Stimulated activated CD4-positive, alpha-beta T cell treated with anti-CD3 and anti-CD28 coated beads, TNF-alpha, amount 100 ng/mL, for 24 hours (primary cell): ENCODE measurements at places on chromosomes 1 and 21.

DNA sequence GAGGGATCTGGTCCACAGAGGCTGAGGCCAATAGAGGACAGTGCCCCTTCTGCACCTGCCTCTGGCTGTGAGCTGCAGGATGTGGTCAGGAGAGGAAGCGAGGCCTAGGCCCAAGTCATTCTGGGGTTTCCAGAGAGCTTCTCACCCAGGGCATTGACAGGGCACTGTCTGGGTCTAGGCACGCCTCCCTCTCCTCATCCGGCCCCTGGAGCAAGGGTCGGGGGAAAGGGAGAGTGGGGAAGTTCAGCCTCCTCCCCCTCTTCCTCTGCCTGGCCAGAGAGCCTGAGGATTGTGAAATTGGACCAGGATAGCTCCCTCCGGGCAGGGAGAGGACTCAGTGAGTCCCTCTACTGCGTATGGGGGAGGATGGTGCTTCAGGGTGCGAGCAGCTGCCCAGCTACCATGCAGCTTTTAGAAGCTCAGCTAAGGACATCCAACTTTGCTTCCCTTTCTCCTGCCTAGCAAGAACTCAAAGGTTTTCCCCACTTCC, 6.3 kb upstream of the INAVA start:
- DNase-seq: peak; percentile 21

GRCh38 chr1:193418745-193419058, 232.3 kb upstream of the B3GALT2 start:
- no peak for DNase-seq

DNA sequence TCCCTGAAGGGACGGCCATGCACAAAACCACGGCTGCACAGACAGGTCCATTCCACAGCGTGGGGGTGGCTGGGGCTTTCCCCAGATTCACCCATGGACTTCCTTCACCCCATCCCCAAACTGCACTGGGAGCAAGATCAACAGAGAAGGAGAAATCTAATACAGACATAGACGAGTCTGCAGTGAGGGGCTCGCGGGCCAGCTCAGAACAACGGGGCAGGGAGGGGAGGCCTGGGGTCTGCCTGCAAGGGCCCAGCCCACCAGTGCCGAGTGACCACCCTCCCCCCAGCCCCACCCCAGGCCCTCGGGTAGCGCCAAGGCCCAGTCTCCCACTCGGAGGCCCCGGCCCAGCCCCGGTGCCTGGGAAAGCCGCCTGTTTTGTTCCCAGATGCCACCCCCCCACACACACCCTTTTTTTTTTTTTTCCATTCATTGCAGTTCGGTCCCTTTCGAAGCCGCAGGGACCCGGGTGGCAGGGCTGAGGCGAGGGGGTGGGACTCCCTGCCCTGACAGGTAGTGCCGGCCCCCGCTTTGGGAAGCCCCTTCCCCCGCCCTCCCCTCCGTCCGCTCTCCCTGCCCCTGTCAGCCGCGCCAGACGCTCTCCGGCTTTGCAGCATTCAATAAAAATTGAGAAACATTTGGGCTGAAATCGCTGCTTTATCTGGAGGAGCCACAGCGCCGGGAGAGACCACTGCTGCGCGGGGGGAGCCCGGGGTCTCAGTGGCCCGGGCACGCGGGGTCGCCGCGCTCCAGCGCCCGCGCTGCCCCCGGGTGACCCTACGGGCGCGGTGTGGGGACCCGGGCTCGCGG, 543 bp upstream of the EPHB2 start:
- DNase-seq: peak; percentile 31

GRCh38 chr1:24566236-24566867, 10.5 kb downstream of the NCMAP start:
- no peak for DNase-seq

- DNase-seq: no peak
Measured at GRCh38 chr1:215243345-215244054, 161.0 kb downstream of the KCNK2 start.
